ENCODE measurements at places on chromosomes 16 and 17.

GRCh38 chr17:11372692-11373091, 131.7 kb downstream of the SHISA6 start:
- DNase-seq: no peak

DNA sequence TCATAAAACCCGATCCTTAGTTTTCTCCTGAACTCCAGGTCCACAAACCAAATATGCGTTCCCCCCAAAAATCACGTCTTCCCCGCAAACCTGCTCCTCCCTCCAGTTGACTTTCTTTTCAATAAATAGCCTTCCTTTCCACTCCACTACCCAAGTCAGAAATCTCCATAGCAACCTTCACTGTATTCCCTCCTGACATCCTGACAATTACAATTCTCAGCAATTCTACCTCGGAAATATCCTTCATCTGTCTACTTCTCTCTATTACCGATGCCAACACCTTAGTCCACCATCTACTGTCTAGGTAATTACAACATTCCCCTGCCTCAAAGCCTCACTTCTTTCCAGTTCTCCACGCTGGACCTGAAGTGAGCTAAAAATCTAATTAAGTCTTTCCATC, 50.7 kb downstream of the SMURF2 start:
- DNase-seq: no peak

GRCh38 chr16:49781401-49781800, 74.5 kb downstream of the ZNF423 start:
- DNase-seq: no peak

DNA sequence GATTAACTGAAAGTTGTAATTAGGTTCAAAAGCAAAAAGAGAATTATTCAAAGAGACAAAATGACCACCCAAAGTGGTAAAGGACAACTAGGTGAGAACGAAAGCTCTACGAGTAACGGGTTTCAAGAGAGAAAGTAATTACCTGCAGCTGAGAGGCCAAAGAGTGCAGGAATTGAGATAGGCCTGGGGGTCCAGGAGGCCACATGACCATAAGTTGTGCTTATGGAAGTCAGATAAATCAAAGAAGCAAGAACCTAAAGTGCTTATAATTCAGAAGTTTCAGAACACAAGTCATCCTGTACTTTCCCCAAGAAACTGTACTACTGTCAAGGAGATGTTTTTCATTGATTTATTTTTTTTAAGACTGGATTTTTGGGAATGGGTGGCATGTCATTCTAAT, 91.1 kb downstream of the TANGO6 start:
- DNase-seq: no peak

- DNase-seq: no peak
Measured at GRCh38 chr16:85514598-85515318, 98.4 kb upstream of the GSE1 start.

Data from D721Med (cell line).